ENCODE measurements at places on chromosomes 2 and 18.

DNA sequence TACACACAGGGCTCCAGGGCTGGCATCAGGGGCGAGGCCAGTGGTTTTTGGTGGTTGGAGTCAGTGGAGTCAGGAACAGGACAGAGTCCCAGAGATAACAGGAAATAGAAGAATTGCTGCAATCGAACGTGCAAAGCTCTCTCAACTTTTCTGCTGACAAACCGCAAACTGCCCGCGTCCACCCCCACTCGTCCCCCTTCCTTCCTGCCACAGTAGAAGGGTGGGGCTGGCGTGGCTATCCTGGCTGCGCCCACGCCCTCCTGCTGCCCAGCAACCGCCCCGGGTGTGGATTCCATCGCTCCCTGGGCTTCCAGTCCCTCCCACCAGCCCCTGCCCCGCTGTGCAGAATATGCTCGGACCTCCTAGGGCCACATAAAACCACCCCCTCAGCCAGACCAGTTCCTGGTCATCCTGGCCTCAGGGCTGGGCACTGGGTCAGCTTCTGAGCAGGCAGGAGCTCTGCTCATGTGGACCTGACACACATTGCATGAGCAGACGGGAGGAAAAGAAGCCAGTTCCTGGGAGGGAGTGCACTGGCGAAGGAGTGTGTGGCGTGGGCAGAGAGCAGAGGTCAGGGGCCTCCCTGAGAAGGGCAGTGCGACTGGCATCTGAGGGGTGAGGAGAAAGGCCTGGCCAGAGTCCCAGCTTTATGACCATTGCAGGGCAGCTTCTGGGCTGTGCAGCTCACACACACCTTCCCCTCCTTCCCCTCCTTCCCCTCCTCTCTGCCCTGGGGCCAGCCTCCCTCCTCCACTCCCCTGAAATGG is 85.4 kb upstream of the ATG16L1 start:
- no peak for DNase-seq

DNA sequence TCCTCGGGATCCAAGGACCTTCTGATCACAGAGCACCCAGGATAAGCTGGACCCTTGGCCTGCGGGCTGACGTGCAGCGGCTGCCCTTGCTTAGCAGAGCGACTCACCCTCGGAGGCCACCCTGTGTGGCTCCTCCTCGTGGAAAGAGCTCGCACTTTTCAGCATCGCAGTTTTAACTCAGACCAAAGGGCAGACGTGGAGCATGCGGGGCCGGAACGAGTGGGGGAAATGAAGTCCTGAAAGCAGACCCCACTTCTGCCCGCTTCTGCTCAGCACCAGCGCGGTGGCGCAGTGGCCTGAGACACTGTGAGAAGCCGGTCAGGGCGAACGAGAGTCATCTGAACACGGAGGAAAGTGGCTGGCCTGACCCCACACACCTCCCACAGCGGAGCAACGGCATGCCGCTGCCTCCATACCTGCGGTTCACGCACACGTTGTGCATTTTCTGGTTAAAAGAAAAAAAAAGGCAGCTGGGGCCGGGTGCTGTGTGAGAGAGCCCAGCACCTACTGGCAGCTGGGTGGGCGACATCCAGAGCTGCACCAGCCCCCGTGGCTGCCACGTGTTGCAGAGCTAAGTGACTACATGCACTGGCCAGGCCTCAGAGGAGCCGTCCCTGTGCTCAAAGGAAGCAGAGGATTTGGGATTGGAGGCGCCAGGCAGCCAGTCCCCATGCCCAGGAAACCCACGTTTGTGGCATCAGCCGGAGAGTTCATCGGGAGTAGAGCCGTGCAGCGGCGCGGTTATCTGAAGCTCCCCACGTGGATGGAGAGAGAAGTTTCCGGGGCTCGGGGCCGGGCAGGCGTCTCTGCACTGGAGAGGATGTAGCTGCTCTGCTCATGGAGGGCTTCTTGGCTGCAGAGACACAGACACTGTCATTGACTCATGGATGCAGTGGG is 89.7 kb downstream of the USP40 start:
- DNase-seq, result no peak

GRCh38 chr18:59876310-59876626 is 23.5 kb upstream of the PMAIP1 start:
- DNase-seq, result no peak

DNA sequence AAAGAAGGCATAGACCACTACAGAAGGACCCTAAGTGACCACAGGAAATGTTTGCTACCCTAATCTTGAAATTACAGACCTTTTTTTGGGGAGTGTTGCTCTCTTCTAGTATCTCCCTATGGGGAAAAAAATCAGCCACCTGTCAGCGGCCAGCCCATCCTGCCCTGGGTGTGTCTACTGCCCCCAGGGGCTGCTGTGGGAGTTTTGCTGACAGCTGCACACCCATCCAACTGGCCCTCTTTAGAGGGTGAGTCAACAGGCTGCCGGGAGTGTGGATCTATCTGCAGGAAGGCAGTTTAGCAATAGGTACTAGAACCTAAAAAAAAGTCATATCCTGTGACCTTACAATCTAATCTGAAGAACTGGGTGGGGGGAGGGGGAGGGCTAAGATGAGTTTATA is 796 bp upstream of the DYSF start:
- DNase-seq, result no peak

DNA sequence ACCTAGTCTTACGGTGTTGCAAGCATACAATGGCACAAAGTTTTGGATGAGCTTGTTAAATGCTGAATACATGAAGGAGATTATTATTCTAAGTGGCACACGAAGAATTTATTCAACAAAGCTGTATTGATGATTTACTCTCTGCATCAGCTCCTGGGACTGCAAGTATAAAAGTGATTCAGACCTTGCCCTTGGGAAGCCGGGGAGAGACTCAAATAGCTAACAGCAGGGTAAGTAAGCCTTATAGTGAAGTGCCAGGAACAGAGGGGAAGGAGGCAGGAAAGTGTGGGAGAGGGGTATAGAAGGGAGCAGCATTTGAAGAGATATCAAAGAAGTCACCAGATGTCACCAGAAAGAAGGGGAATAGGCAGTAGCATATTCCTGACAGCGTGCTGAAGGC is 115.4 kb downstream of the MCFD2 start:
- DNase-seq, result no peak

DNA sequence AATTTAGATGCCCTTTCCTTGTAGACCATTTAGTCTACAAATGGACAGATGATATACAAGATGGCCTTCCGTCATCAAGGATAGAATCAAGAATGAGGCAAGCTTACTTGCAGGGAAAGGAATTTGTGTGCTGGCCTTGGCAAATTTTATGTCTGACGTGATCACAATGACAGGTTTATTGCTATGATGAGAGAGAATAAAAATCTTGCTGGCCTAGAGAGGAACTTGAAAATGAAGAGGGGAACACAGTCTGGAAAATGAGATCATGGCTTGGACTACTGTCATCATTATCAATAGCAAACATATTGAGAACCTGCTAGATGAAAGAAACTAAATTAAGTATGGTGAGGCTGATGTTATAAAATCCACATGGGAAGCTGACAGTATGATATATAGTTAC is 66.0 kb downstream of the CSRNP3 start:
- no peak for DNase-seq

DNA sequence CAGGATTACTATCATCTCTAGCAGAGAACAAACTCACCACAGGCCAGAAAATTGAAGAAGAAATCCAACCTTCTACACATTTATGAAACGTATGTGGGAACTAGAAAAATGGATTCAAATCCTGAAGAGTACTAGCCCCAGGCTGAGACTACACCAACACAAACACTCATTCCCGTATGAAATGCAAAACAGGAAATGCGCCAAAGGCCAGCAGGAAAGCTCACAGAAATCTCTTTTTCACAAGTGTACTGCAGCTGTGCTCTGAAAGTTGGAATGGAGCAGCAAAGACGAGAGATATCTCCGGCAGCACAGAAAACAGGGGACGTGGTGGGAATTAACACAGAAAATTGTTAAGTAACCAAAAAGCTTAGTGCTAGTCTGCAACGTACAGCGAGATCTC is 913.5 kb downstream of the TDRD15 start:
- no peak for DNase-seq

DNA sequence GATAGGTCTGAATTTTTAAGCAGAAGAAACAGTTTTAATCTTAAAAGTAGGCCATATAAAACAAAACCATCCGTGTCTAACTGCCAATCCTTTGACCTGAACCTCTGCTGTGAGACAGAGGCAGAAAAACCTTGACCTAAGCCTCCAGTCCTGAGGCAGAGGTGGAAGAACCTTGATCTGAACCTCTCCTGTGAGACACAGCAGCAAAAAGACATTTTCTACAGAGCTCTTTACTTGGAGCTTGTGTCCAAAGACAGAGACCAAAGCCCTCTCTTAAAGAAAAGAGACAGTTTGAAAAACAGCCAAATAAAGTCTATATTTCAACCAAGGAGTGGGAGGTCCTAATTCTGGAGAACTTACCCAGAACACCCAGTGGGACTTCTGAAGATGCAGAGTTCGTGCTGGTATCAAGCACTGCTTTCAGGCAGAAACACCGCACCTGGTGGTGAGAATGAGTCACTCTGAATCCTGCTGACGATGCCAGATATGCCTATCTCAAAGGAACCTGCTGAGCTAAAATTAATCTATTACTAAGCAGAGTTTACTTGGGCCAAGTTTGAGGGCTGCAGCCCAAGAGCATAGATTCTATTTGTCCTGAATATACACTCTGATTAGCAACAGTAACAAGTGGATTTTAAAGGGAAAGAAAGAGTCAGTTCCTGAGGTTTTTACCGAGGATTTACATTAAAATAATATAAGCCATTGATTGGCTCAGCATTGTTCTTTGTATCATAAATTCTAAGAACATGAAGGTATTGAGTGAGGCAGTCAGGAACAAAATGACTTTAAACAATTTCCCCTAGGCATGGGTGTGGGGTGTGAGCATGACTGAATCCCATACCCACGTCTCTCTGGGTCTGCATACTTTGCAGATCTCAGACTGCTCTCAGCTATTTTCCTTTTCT is 806.4 kb downstream of the TRIB2 start:
- no peak for DNase-seq

DNA sequence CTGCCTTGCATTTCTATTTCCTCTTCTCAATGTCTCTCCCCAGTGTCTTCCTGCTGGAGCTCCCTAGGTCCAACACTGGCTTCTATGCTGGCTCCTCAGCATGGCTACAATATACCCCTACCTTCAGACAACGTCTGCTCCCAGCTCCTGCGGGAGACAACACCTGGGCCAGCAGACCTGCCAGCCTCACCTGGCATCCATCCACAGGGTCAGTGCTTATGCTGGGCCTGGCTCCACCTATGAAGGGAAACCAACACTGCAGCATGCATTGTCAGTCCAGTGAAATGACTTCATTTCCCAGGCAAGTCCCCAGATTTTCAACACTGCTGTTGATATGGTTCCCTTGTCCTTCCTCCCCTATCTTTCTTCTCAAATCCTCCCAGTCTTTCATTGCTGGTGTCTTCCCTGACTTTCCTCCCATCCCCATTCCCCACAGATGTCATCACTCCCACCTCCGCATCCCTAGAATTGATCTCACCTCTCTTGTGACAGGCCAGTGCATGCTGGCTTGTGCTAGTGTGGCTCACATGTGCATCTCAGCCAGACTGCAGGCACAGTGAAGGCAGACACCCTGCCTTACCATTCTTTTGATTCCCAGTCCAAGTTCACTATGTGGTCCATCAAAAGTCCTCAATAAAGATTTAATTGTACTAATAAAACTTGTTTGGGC is 98.0 kb downstream of the MYO5B start:
- DNase-seq, result no peak

- DNase-seq, result peak; percentile 7
Measured at GRCh38 chr2:111121028-111121827, 514 bp downstream of the BCL2L11 start.

DNA sequence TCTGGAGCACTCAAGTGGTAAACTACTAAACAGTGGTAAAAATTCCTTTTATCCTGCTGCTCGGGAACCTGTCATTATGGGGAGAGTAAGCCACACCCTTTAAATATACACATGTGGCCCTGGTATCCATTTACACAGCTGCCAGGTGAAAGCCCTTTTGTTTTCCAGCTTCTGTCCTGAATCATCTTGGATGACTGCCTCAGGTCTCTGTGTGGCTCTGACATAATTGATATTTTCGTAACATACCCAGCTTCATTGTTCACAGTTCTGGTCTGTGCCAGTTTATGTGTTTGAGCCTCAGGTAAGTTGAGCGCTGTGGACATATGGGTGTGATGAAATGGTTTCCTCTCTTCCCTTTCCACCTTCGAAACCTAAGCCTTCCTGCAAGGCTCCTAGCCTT is 15.7 kb upstream of the TTC39C start:
- no peak for DNase-seq

GRCh38 chr2:217790681-217791392 is 212.0 kb downstream of the TNS1 start:
- no peak for DNase-seq

DNA sequence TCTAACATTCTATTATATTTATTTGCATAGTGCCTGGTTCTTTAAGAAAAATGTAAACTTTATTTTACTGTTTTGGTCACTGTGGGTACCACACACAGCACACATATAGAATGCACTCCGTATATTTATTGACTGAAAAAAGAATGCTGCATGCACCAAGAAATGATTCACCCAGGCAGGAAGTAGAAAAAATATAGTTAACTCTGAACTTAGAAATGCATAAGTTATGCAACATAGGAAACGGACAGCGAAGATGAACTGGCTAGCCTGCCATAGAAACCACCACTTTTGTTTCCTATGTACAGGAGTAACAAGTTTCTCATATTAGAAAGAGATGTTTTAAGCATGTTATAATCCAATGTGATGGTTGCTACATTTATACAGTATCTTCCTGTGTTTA is 635.8 kb downstream of the DSC3 start:
- DNase-seq, result no peak

GRCh38 chr2:15010346-15010745 is 377.8 kb downstream of the LRATD1 start:
- no peak for DNase-seq

DNA sequence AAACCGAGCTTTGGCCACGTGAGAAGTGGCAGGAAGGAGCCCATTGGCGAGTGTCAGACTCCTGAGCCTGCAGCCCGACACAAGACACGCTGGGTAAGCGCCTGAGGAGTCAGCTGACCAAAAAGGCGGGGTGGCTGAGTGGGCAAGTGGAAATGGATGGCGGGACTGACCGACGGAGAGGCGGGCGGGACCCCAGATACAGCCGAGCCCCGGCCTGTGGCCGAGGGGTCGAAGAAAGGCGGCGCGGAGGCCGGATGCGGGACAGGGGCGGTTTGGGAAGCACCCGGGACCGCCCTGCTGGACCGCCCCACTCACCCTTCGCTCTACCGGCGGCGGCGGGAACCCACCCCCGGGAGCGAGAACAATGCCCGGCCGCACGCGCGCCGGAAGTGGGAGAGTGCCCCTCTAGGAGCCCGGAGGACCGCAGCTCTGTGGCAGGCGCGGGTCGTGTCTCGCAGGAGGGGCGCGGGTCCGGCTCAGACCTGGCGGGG is 22.8 kb downstream of the ZSCAN30 start:
- DNase-seq, result peak; percentile 45

DNA sequence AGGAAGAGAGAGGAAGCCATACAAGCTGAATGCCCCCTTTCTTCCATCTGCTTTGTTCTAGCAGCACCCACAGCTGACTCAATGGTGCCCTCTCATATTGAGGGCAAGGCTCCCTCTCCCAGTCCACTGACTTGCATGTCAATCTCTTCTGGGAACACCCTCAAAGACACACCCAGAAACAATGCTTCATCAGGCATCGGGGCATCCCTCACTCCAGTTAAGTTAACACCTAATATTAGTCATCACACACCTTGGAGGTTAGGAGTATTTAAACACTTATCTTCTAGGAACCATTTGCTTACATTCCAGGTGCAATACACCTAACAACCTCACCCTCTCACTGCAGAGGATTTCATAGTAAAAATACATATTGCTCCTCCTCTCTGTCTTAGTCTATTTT is 993.5 kb upstream of the DDX18 start:
- DNase-seq, result no peak
